ENCODE measurements at places on chromosomes 1 and 21.
A peak's percentile ranks its signal among the peaks of the same experiment; 100 is the strongest.

- DNase-seq, result peak; percentile 24
These were observed 12.0 kb upstream of the RHBG start for GRCh38 chr1:156356875-156357534.

GRCh38 chr1:167330601-167331293 is 110.1 kb downstream of the POU2F1 start:
- DNase-seq, result no peak

DNA sequence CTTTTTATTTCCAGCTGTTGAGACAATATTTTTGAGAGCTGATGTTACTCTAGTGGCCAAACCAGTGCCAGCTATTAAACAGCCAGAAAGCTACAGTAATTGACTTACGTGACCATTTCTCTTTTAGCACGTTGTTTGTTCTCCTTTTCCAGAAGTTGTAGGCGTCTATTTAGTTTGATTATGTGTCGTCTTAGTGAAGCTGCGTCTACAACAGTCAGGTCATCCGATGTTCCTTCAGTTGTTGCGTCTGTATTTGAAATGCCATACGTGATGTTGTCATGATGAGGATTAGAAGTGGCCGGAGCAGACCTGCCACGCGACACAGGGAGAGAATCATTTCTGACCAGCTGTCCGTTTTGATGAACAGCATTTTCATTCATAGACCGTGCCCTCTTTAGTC is 38.2 kb downstream of the TMEM51 start:
- no peak for DNase-seq

DNA sequence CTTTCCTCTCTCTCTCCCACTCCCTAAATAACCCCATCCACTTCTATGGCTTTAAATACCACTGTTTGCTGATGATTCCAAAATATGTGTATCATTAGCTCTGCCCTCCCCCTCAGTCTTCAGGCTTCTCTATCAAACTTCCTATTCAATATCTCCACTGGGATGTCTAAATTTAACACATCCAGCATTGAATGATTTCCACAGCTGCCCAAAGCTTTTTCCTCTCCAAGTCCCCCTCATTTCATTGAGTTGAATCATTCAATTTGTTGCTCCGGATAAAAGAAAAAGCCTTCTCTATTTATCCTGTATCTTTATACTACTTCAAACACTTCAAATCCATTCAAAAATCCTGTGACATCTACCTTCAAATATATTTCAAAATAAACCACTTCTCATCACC is 225.0 kb downstream of the SEC16B start:
- no peak for DNase-seq

DNA sequence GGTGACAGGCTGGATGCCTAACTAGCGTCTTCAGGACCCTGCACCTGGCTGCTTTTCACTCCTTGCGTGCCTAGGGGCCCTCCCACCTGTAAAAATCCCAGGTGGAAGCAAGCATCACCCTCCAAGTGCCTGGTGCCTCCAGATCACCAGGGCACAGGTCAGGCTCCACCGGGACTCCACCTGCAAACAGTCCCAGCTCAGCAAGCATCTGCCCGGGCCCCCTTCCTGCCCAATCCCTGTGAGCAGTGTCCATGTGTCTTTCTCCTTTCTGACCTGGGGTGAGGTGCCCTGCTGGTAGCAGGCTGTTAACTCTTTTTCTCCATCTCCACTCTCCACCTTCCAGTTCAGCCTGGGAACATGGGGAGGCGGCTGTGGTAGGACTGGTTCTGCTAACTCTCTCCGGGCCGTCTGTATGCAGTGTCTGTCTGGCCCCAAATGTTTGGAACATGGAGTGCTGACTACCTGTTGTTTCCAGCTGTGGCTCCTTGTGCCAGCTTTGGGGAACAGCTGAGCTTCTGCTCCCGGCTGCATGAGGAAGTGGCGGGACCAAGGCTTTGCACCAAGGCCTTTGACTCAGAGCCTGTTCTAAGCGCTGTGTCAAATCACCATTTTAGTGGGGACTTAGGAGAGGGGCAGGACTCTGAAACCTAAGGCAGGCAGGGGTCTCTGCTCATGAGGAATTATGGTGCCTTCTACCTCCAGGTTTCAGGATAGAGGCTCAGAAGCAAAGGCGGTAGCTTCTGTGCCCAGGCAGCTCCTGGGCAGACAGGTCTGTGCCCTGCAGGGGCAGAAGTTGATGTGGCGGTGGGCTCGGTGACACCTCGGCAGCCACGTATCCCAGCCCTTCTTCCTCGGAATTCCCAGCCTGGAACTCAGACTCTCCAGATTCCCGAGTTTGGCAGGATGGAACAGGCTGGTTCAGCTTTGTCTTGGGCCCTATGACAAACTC is 5.5 kb downstream of the GPR137B start:
- DNase-seq, result no peak

DNA sequence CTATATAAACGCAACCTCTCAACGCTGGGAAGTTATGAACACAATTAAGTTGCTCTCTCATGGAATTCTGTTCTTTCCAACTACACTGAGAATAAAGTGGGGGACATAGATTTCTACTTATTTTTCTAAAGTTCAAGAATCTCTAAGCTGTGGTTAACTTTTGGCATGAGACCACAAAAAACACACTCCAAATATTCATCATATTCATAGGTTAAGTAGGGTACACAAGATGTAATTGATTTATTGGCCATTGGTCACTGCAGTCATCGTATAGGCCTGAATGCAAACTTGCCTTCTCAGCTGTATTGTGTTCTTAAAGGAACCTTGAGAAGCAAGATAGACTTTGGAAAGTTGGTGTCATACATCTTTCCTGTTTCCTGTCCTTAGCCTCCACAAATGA is 40.3 kb downstream of the PRRX1 start:
- DNase-seq, result no peak

- DNase-seq, result no peak
These were observed 20.3 kb downstream of the ENO1 start for GRCh38 chr1:8858112-8858668.

DNA sequence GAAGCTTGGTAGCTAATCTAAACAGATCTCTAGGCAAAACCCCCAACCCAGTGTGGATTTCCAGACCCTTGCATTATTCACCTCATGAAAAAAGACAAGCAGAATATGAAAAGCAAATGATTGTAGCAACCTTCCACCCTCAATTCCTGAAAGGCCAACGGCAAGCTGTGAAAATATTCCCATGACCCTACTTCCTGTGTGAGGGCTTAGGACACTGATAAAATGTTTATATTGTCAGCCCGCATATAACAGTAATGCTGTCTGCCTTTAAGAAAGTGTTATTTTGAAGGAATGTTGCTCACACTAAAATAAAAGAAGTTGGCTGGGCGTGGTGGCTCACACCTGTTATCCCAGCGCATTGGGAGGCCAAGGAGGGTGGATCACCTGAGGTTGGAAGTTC is 233.5 kb upstream of the NRIP1 start:
- DNase-seq, result no peak

GRCh38 chr1:26890467-26890796 is 349 bp upstream of the GPN2 start:
- no peak for DNase-seq

DNA sequence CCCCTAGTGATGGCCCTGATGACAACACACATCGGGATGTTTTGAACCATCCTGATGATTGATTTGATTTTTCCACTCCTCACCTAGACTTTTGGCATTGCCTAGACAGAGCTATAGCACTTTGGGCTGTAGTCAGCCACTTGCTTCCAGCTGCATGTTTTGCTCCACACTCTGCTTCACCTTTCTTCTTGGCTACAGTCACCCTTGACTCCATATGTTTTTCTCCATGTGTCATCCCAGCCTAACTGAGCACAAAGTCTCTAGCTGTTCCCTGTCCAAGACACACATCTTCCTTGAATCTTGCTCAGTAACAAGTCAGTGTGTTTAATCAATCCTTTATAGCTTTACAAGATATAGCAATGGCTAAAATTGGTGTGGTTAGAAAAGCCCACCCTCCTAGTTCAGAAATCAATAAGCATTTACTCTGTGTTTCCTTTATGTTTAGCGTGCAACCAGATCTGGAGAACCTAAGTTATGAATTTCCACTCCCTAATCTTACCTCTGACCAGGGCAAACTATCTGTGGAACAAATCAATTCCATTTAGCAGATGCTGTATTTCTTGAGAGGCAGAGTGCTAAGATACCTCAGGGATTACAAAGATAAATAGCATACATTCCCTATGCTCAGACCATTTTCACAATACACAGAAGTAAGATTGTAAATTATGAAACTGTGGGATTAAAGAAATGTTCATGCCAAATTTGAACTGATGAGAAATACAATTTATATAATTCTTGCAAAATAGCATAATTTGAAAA is 98.4 kb upstream of the LYPLAL1 start:
- DNase-seq, result no peak

GRCh38 chr1:10908266-10908665 is 104.2 kb upstream of the TARDBP start:
- no peak for DNase-seq

GRCh38 chr1:59238333-59238934 is 58.5 kb upstream of the FGGY start:
- no peak for DNase-seq

- DNase-seq, result no peak
These were observed 161.1 kb upstream of the CXADR start for GRCh38 chr21:17351766-17352165.

DNA sequence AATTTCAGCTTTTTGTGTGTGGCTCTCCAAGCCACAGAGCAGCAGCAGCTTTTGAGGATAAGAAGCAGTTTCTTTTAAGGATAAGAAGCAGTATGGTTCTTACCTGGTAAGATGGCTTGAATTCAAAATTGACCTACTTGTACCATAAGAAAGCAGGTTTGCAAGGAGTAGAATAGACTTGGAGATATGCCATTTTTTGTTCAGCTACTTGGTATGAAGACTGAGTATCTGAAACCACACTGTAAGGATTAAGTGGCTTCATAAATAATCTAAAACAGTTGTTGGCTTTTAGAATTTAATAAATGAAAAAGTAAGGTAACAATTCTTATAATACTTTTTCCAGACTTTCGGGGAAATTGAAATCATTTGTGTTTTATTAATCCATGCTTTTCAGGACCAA is 74.2 kb downstream of the ATF6 start:
- DNase-seq, result no peak

- DNase-seq, result no peak
These were observed 48.5 kb downstream of the NR5A2 start for GRCh38 chr1:200075938-200076546.

GRCh38 chr1:24768873-24769605 is 23.8 kb downstream of the CLIC4 start:
- no peak for DNase-seq

All from activated T-helper 1 cell treated with anti-CD3 and anti-CD28 coated beads, Interleukin-2, amount 50 U/mL, for 16 hours (primary cell).